GM23248 (cell line): ENCODE measurements at places on chromosomes 12 and 14.

GRCh38 chr12:85393606-85394005, 113.6 kb downstream of the ALX1 start:
- DNase-seq: no peak

DNA sequence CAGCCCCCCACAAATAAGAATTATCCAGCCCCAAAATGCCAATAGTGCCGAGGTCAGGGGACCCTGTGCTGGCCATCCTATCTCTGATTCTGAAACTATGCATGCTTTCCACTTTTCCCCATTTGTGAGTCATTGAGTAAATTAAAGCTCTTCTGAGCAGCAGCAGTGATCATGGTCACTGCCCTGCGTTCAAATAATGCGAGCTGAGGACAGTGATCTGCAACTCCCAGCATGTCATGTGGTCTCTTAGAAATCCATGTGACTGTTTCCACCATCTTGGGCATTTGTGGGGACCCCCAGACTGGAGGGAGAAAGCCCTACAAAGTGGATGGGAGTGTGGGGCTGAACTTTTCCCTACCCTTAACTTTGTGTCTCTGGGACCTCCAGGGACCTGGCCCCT, 53.8 kb downstream of the C14orf132 start:
- no peak for DNase-seq

- DNase-seq: no peak
Observed at GRCh38 chr14:21322716-21323115, 42.8 kb downstream of the RPGRIP1 start.

GRCh38 chr14:90664911-90665310, 151.3 kb downstream of the TTC7B start:
- DNase-seq: no peak
